ENCODE measurements at places on chromosomes 16 and 17. TPM values are rescaled to one million over a fixed set of nuclear protein-coding genes. Genes with fewer than 3 reads are reported as not detected.

The GSE1 gene
- 9.4 TPM for polyA plus RNA-seq

The PLLP gene
- 0.21 TPM for polyA plus RNA-seq

The CACNA1H gene
- polyA plus RNA-seq: not detected

The HSD11B2 gene
- polyA plus RNA-seq: not detected

The TGFB1I1 gene
- polyA plus RNA-seq: 0.32 TPM

The HES7 gene
- polyA plus RNA-seq: not detected

The SPPL2C gene
- not detected for polyA plus RNA-seq

The KCNAB3 gene
- 0.15 TPM for polyA plus RNA-seq

The NPIPB9 gene
- polyA plus RNA-seq: not detected

Data from immature natural killer cell (primary cell).